Effector CD8-positive, alpha-beta T cell (primary cell): ENCODE measurements at places on chromosomes 3 and 15.

GRCh38 chr15:83940136-83940535 lies 286.2 kb downstream of the ADAMTSL3 start:
- DNase-seq = no peak

- DNase-seq = no peak
Measured at GRCh38 chr15:56972016-56972415, 53.6 kb downstream of the TCF12 start.

- no peak for DNase-seq
Measured at GRCh38 chr3:180947761-180948390, 35.4 kb downstream of the FXR1 start.

GRCh38 chr15:90683371-90683770 lies 33.8 kb upstream of the BLM start:
- no peak for DNase-seq

GRCh38 chr15:40908095-40908494 lies 13.8 kb downstream of the VPS18 start:
- DNase-seq = no peak

GRCh38 chr3:17479681-17480405 lies 262.6 kb downstream of the TBC1D5 start:
- DNase-seq = no peak

GRCh38 chr3:127483005-127483641 lies 107.4 kb downstream of the TPRA1 start:
- DNase-seq = no peak

DNA sequence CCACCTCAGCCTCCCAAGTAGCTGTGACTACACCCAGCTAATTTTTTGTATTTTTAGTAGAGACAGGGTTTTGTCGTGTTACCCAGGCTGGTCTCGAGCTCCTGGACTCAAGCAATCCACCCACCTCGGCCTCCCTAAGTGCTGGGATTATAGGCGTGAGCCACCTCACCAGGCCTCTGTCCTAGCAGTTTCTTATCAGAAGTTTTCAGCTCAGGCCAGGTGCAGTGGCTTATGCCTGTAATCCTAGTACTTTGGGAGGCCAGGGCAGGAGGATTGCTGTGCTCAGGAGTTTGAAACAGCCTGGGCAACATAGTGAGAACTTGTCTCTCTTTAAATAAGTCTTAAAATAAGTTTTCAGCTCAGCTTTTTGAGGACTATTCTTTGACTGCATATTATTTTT lies 48.4 kb downstream of the SGO1 start:
- DNase-seq = no peak

DNA sequence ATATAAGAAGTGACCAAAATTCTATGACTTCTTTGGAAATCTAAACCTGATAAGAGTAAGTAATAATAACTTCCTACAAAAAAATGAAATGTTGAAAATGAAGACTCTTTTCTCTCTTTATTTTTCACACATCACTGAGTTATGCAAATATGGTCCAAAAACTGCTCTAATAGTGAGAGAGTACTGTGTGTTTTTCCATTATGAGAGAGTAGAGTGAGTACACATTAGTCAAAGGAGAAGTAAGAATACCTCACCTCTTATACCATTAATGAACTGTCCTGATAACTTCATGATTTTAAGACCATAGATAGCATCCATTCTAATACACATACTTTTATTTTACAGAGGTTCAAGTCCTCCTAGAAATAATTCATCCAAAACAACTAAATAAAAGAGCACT lies 1310.2 kb downstream of the SI start:
- DNase-seq = no peak
